Activated T-cell treated with anti-CD3 and anti-CD28 coated beads, Interleukin-2, amount 50 U/mL, for 48 hours (primary cell): ENCODE measurements at places on chromosomes 13 and 19.

DNA sequence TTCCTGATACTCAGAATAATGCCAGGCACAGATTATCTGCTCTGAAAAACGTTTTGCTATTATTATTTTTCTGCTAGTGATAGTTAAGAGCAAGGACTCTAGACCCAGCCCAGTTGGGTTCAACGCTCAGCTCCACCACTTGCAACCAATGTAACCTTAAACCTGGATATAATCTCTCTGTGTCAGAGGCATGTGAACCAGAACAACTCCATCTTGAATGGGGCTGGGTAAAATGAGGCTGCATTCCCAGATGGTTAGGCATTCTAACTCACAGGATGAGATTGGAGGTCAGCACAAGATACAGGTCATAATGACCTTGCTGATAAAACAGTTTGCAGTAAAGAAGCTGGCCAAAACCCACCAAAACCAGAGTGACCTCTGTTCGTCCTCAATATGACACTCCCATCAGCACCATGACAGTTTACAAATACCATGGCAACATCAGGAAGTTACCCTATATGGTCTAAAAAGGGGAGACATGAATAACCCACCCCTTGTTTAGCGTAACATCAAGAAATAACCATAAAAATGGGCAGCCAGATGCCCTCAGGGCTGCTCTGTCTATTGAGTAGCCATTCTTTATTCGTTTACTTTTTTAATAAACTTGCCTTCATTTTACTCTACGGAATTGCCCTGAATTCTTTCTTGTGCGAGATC, 13.6 kb downstream of the FAM187B start:
- DNase-seq: no peak

GRCh38 chr13:111227405-111227804, 93.0 kb upstream of the TEX29 start:
- no peak for DNase-seq

DNA sequence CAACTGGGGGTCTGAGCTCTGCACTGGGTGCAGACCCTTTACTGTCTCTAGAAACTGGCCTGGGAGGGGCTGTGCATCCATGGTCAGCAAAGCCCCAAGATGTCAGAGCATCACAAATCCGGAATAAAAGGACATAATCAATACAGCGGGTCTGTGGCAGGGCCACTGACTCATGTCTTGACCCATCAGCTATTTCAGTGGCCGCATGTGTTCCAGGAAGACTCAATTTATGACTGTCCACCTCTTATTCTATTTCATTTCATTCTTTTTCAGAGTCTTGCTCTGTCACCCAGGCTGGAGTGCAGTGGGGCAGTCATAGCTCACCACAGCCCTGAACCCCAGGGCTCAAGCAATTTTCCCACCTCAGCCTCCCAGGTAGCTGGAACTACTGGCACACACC, 53.2 kb downstream of the PEX11G start:
- DNase-seq: no peak

- DNase-seq: no peak
These were observed 13.2 kb upstream of the MEIS3 start for GRCh38 chr19:47432499-47432898.

DNA sequence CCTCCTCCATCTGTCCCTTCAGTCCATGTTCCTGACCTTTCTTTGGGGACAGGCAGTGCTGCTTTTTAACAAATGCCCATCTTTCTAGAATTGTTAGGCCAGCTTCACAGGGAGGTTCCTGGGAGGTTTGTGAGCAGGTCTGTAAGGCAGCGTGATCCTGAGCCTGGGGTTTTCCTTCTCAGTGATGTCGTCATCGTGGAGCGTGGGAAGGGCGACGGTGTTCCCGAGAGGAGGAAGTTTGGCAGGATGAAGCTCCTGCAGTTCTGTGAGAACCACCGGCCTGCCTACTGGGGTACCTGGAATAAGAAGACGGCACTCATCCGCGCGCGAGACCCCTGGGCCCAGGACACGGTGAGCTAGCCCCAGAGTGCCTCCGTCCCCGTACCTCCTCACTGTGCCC, 26.8 kb downstream of the CHAF1A start:
- no peak for DNase-seq

GRCh38 chr13:102774214-102774568, 605 bp upstream of the TEX30 start:
- DNase-seq: no peak

DNA sequence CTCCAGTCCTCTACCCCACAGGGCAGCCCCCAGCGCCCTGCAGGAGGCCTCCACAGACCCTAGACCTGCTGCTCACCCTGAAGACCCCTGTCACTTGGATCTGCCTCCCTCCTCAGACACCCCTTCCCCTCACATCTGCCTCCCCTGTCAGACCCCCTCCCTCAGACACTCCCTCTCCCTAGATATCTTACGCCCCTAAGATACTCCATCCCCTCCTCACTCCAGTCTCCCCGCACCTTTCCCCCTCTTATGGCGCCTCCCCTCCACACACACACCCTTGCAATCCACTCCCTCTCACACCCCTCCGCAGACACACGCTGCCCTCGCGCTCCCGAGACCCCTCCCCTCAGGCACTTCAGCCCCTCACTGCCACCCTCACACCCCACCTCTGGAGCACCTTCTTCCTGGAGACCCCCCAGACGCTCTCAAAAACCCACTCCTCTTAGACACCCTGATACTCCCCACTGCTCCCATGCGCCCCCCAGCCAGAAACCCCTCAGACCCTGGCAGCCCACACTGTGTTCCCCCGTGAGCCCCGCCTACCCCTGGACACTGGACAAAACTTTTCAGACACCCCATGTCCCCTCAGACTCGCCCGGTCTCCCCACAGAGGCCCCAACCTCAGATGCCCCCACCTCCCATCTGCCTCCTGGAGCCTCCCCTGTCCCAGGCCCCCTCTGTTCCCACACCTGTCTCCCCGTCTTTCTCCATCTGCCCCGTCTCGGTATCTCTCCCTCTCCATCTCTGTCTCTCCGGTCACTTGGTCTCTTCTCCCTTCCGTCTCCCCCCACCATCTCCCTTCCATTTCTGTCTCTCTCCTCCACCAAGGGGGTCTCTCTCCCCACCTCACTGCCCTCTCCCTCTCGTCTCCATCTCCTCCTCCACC, 14.5 kb downstream of the ERFL start:
- no peak for DNase-seq

GRCh38 chr13:41516166-41516565, 58.8 kb downstream of the RGCC start:
- no peak for DNase-seq

DNA sequence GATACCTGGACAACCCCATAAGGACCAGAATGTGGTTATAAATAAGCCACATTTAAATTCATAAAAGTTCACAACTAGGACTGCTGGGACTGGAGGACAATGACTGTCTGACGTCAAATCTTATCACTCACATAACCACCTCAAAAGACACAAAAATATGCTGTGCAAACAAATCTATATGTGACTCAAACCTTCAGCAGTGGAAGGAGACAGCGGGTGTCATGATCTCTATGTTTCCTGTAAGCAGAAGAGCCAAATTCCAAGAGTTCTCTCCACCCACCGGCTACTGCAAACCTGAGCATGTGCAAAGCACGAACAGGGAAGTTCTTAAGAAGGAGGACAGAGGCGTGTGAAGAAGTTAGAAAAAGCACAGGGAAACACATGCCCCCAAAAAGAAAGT, 113.2 kb downstream of the MYCBP2 start:
- no peak for DNase-seq

- no peak for DNase-seq
These were observed 310.2 kb downstream of the SLITRK5 start for GRCh38 chr13:87981416-87981815.

GRCh38 chr13:53090461-53090860, 61.8 kb downstream of the OLFM4 start:
- no peak for DNase-seq

DNA sequence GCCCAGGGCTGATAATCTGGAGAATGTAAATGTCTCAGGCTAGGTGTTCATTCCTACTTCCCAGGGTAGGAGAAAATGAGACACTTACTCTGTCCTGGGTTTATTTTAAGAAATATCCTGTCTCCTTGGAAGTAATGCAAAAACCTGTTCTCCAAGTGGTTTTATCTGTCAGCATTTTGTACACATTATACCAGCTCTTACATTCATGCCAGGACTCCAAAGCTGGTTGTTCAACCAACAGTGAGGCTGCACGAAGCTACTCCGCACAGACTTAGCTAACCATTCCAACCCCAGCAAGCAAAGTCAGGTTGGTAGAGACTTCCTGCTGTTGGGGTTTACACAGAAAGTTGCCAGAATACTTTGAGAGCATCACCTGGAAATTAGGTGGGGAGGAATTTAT, 55.6 kb downstream of the SLC7A1 start:
- DNase-seq: no peak

GRCh38 chr13:29457299-29457698, 138.2 kb downstream of the SLC7A1 start:
- DNase-seq: no peak

DNA sequence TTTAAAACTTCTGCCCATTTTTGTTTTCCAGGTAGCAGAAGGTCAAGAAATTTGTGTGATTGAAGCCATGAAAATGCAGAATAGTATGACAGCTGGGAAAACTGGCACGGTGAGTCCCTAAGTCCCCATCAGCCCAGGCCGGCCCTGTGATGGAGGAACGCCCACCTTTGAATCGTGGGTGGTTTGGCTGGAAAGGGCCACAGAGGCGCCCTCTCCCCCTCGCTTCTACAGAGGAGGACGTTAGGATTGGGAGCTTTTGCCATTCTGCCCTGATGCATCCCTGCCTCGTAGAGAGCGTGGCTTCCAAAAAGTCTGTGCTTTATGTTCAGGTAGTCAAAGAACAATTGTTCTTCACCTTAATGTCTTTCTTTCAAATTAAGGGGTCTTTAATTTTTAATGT, 60.9 kb downstream of the GGACT start:
- DNase-seq: no peak

DNA sequence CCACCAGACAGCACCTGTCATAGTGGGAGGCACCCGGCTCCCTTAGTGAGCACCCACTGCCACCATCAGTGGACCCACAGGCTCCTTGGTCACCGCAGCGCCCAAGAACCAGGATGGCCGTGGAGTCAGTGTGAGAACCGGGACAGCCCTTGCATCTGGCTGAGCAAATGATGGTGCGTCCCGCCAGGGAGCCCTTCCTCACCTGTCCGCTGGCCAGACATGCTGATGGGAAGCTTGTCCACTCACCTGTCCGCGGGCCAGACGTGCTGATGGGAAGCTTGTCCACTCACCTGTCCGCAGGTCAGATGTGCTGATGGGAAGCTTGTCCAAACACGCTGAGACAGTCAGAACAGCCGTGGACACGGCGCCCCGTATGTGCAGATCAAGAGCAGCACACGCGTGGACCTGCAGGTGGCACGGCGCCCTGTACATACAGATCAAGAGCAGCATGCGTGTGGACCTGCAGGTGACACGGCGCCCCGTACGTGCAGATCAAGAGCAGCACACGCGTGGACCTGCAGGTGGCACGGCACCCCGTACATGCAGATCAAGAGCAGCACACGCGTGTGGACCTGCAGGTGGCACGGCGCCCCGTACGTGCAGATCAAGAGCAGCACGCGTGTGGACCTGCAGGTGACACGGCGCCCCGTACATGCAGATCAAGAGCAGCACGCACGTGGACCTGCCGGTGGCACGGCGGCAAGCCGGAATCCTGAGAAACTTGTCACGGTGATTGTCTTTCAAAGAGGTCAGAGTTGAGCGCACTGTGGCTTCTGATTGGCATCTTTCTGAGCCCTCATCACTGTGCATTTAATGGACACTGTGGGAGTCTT, 40.7 kb upstream of the DCUN1D2 start:
- no peak for DNase-seq

- DNase-seq: no peak
These were observed 4.6 kb upstream of the LYPD5 start for GRCh38 chr19:43806848-43807247.
